Naive thymus-derived CD8-positive, alpha-beta T cell (primary cell): ENCODE measurements at places on chromosomes 11 and 22.
A peak's percentile ranks its signal among the peaks of the same experiment; 100 is the strongest.

GRCh38 chr11:79291948-79292347 lies 148.9 kb downstream of the TENM4 start:
- DNase-seq: no peak

DNA sequence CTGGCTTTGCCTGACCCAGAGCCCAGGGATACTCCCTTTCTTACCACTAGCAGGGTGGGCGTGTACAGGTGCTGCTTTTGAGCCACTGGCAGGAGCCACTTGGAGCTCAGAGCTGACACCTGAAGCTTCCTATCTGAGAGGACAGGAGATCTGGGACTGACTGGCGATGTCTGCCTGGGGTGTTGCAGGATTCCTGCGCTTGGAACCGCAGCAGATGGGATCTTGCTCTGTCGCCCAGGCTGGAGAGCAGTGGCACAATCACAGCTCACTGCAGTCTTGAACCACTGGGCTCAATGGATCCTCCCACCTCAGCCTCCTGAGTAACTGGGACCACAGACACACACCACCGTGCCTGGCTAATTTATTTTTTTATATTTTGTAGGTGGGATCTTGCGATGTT lies 17.7 kb downstream of the GP1BB start:
- no peak for DNase-seq

GRCh38 chr22:39183991-39184585 lies 31.6 kb upstream of the CBX7 start:
- no peak for DNase-seq

DNA sequence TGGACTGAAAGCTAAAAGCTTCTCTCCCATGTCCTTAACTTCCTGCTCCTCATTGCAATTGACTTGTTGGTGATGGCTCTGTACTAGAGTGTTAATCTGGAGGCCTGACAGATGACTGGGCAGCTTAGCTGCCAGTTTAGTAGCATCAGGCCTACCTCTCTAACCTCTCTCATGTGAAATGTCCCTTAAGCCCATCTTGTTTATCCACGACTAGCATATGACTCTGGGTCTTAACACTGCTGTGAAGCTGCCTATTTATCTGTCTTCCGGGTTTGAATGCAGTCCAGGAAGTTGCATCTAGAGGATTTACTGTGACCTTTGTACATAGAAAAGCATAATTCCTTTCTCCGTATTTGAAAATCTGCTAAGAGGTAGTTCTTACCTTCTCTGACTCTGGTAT lies 85.3 kb upstream of the HORMAD2 start:
- no peak for DNase-seq

DNA sequence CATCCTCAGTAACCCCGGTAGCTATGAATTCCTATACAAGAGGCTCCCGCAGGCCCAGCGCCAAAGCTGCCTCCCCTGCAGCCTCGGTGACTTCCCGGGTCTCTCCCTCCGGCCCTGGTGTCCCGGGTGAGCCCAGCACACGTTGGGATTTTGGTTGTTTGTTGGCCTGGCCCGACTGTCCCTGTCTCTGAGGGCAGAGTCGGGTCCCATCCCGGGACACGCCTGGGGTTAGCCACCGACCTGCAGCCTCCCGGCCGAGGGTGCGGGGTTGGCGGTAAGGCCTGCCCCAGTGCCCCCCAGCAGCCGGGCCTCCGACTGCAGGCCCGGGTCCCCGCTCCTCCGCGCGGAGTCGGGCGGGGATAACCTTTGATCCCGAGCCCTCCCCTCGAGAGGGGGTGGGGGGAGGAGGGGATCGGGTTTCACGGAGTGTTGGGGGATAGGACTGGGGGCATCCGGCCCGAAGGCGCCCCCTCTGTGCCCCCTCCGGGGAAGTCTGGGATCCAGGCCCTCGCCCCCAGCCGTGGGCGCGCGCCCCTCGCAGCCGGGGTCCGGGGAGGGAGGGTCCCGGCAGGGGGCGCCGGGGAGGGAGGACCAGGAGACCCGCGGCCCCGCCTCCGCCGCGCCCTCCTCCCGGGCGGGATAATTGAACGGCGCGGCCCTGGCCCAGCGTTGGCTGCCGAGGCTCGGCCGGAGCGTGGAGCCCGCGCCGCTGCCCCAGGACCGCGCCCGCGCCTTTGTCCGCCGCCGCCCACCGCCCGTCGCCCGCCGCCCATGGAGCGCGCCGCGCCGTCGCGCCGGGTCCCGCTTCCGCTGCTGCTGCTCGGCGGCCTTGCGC lies at the start of gene FBLN1:
TSS of gene FBLN1 (plus strand) at position 669 of the 835 bp plus-strand sequence. CDS start at position 772, 103 bp downstream.
- DNase-seq: no peak

- DNase-seq: no peak
Observed at GRCh38 chr11:132621976-132622580, 910.2 kb downstream of the OPCML start.

- no peak for DNase-seq
Observed at GRCh38 chr11:121347094-121347493, 54.5 kb downstream of the SC5D start.

DNA sequence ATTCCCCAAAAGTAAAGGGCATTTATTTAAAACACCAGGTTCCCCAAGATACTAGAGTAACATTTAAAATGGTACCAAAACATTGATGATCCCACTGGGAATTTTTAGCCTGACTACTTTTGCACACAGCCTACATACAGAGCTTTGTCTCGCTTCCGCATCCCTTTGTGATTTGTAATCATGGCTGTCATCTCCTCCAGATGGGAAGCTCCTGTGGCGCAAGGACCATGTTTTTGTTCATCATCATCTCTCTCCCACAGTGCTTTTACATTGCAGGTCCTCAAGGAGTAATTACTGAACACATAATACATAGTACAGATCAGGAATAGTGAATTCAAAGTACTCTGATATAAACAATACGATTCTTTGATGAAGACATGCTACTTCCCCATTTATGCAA lies 231.2 kb upstream of the MTNR1B start:
- DNase-seq: no peak

DNA sequence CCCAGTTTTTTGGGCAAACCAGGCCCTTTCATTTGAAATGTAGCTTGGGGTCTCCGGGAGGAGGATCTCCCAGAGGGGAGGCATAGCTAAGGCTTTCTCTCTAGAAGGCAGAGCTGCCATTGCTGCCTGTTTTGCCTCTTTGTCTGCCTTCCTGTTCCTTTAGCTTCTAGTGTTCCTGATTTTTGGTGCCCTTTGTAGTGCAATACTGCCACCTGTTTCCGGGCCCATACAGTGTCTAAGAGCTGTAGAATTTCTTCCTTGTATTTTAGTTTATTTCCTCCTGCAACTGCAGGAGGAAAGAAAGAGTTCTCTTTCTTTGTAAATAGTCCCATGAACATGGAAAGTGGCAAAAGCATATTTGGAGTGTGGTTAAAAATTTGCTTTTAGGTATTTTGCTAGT lies 19.3 kb upstream of the GLYATL1 start:
- no peak for DNase-seq

DNA sequence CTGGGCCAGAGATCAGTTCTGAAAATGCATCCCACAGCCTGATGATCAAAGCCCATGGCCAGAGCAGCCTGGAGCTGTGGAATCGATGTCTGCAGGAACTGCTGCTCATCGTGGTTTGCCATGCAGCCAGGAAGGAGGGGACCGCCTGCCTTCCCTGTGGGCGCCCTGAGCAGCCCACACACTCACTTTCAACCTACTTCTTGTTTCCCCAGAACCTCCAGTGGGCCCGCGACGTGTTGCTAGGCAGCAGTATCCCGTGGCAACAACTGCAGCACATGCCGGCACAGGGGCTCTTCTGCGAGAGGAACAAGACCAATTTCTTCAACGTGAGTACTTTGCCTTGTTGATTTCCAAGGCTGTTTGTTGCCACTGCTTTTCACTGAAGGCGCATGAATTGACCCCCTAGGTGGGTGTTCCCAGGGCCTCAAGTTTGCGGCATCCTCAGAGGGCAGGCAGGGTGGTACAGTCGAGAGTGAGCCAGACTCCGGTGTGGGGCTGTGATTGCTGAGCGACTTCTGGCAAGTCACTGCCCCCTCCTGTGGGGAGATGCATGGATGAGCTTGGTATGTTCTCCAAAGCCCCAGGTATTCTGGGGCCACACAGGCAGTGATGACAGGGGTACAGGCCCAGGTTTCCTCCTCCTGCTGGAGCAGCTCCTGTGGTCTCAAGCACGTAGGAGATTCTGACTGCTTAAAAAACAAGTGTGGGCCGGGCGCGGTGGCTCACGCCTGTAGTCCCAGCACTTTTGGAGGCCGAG lies 47.0 kb upstream of the SUSD2 start:
- DNase-seq: peak; percentile 87

DNA sequence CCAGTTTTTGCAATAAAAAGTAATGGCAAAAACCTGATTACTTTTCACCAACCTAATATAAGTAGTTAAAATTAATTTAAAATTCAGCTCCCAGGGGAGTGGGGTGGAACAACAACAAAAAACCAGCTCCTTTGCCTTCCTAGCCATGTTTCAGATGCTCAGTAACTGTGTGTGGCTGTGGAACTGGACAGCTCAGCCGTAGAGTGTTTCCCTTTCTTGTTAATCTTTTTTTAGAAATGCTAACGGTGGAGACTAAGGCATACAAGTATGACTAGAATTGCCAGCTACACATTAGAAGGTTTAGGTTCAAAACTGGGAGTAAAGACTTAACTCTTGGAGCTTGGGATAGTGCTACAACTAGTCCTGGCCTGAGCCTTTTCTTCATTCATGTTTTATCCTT lies 45.0 kb downstream of the PPP6R3 start:
- DNase-seq: no peak

DNA sequence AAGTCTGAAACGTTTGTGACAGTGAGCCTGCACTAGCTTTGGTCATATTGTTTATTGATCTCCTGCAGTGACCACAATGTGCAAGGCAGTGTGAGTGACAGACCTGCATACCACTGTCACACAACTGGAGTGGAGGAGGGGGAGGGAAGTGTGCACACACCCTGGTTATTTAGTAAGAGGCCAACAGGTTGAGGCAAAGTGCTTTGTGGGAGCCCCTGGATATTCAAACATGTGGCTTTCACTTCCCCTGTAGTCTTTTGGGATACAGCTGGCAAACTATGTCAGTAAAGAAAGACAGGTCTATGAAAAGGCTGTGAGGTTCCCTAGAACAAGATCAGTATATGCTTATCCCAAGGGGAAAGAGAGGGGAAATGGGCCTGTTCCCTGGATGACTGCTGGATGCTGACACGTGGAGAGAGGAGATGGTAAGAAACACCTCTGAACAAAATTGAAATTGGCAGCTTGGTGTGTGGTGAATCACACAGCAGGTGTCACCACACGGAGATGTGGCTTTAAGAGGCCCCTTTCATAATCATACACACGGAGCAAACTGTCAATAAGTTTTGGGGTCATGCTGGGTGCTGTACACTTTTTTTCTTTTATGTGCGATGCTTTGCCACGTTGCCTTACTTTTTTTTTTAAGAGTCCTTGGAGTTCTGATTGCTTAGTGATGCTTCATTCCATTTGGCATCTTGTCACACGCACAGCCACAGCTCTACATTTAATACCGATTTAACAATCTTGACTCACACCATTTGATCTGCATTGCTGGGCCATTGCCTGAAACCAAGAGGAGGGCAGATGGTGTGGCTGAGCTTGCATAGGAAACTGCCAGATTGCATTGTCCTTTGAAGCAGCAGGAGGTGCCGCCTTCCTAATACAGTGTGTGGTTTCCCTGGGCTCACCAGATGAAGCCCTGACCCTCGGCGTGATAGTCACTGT lies 11.3 kb downstream of the OSBP2 start:
- no peak for DNase-seq

- no peak for DNase-seq
Observed at GRCh38 chr22:26314656-26315055, 114.4 kb upstream of the ASPHD2 start.

DNA sequence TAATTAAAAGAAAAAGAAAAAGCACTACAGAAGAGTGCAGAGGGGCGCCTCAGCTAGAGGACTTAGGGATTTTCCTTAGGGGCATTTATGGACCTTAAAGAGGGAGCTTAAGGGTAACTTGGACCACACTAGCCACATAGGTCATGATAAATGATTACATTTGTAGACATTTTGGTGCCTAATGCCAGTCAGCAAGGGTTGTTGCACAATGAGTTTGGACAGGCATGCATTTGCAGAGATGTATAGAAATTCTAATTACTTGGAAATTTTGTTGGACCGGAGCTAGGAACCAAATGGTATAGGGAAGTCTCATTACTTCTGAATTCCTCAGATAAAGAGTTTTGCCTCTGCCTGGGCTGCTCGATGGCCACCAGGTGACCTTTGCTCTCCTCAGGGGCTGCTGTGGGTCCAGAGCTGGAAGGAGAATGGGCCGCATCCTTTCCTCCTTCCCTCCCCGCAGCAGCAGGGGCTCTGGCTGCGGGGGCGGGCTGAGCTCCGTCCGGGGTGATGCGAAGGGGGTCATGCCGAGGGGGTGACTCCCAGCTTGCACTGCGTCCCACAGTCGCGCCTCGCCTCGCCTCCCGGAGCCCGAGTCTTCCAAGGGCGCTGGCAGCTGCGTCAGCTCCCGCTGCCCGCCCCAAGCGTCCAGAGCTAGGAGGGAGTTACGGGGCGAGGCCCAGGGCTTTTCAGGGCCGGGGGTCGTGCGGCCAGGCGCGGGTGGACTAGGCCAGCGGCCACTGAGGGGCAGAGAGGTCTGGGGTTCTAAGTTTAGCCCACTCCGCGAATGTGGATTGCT lies 20.3 kb upstream of the MALAT1 start:
- DNase-seq: no peak

DNA sequence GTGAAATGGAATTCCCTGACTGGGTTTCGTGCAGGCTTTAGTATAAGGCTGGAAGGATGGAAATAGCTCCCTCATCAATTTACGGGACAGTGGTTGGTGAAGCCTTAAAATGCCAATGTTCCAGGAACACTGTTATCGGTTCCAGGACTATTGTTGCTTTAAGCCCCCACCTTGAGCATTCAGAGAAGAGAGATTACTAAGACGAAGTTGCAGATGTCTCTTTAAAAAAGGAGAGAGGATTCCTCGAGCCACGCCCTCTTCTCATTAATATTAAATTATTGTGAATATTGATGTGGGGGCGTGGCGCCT lies 195 bp upstream of the CREB3L1 start:
- DNase-seq: no peak

DNA sequence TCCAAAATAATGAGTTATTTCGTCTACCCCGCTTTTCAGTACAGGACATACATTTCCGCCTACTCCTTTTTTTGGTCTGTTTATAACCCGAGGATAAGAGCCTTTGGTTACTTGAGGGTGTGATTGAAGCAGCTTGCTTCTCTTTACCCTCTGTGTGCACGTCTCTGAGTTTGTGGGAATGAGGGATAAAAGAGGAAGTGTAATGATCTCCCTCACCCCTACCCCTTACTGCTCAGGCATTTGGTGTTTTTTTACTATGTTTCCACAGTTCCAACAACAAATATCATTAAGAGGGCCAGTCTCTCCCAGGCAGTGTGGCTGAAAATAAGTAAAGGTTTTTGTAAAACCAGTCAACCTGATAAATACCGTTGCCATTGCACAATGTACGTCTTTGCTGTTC lies 83.2 kb upstream of the GAL start:
- DNase-seq: no peak

DNA sequence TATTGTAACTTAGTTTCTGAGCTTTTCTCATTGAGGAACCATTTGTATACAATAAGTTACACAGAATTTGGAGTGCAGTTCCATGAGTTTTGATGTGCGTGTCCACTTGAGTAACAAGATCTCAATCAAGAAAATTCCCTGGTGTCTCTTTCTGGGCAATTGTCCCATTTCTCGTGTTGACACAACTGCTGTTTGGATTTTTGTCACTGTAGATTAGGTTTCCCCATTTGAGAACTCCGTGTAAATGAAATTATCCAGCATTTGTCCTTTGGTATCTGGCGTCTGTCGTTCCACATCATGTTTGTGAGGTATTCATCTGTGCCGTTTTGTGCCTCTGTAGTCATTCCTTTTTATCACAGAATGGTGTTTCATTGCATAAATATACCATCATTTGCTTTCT lies 547.0 kb downstream of the TBC1D22A start:
- DNase-seq: no peak
